ENCODE measurements at places on chromosomes 5 and 9.
A peak's percentile ranks its signal among the peaks of the same experiment; 100 is the strongest.

DNA sequence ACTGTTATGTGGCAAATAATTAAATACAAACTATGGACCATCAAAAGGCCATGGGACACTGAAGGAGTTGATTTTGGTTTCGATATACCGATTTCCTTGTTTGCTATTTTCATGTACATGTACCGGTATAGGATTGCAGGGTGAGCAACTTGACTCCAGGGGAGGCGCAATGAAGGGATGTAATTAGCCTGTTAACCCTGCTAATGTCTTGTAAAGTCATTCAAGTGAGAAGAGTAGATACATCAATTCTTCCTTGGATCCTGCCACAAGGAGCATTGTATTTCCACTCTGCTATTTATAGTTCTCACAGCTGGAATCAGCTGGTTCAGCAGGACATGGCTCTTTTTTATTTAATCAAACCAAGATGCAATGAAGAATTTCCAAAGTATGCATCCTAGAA is 102.0 kb downstream of the STK32A start:
- no peak for DNase-seq

- no peak for DNase-seq
Observed at GRCh38 chr9:33476503-33476902, 2.8 kb upstream of the NOL6 start.

GRCh38 chr5:131635684-131636572 is 899 bp upstream of the RAPGEF6 start:
- DNase-seq, result no peak

DNA sequence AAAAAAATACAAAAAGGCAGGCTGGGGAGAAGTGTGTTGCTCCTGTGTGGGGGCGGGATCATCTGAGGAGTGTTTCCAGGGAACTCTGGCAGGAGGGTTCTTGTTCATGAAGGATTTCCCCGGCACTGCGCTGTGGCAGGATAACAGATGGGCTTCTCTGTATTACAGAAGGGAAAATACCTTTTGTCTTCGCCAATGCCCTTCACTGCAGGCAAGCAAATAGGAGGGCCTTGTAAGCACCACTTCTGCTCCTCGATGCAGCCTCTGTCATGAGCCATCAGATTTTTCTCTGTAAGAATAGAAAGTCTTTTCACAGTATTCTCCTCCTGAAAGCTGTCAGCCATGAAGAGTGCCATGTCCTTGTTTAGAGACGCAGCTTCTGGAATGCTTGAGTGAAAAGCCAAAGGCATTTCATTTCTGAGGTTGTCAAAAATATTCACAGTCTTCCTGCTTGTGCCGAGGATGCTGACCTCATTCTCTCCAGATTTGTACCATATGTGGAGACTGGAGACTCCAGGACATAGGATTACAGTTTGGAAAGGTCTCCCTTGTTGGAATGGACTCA is 294.0 kb downstream of the YTHDC2 start:
- no peak for DNase-seq

GRCh38 chr5:97002983-97003382 is 67.1 kb downstream of the LNPEP start:
- no peak for DNase-seq

- no peak for DNase-seq
Observed at GRCh38 chr9:26665666-26666065, 226.9 kb downstream of the CAAP1 start.

DNA sequence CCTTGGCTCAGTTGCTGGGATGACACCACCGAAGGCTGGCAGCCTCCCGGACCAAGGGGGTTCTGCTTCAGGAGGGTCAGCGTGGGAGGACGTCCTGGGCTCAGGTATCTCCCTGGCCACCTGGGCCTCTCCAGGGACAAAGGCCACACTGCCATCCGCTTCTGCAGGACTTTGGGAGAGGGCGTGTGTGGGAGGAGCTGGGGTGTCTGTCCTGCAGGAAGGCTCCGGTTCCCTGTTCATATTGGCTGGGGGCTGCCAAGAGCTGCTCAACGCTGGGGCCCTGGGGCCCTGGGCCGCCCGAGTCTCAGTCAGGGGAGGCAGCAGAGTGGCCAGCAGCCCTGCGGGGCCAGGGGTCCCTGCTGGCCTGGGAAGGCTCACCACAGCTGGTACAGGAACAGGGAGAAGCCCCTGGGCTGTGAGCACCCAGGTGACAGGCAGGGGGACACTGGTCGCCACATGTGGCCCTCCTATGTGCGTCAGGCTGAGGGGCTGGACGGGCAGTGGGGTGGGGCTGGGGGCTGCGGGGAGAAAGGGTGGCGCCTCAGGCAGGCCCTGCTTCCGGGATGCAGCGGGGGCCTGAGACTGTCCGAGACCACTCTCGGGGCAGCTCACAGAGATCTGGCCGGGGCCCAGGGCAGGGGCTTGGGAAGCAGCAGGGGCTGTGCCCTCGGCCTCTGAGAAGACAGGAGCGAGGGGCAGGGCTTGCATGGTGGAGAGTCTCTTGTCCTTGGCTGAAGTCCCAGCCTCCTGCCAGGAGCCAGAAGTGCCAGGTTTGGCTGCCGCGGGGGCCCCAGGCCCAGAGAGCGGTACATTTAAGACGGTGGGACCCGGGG is 4.9 kb upstream of the CARD9 start:
- DNase-seq, result no peak

GRCh38 chr9:13607481-13608441 is 328.3 kb upstream of the MPDZ start:
- no peak for DNase-seq

- DNase-seq, result no peak
Observed at GRCh38 chr5:75279321-75279720, 42.6 kb upstream of the ANKRD31 start.

DNA sequence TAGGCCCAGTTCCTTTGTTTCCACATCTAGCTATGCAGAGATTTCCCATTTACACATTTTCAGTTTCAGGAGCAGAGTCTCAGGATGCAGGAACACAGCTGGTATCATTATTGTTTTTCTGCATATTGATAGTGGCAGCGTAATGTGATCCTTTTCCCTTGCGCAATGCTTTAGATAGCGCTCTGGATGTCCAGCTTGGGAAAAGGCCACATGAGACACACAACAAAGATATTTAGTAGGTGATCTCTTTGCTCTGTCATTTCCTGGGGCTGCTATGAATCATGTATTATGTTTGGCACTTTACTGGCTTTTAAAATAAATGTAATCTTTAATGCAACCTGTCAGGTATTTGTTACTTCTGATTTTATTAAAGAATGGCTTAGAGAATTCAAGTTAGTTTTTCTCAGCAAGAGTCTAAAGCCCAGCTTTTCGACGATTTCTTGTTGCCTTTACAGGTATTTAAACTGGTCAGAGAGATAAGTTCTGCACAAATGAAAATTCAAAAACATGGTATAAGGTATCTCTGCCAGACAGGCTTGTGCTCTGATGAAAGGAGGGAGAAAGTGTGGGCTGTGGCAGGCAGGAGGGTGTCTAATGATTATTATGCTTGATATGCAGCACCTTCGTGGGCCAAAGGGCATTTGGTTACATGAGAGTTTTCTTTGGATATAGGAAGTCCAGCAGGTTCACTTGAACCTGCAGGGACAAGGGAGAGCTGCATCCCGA is 42.2 kb downstream of the PTTG1 start:
- no peak for DNase-seq

DNA sequence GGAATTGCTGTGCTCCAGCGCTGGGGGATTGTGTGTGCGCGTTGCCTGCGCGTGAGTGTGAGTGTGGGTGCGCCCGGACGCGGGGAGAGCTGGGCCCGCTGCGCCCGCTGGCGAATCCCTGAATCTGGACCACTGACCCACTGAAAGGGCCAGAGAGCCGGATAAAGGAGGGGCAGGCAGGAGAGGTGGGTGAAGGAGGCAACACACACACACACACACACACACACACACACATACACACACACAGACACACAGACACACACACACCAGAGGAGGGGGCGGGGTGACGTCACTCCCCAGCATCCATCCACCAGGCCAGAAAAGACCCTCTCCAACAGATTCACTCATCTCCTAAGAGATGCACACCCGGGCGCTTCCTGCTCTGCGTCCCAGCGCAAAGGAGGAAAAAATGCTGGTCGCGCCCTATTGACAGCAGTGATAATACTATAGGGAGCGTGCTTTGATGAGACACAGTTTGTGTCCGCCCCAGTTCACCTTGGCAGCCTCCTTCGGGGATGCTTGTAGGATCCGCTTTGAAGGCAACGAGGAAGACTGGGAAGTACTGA is 1059.1 kb upstream of the DMAC1 start:
- DNase-seq, result no peak

DNA sequence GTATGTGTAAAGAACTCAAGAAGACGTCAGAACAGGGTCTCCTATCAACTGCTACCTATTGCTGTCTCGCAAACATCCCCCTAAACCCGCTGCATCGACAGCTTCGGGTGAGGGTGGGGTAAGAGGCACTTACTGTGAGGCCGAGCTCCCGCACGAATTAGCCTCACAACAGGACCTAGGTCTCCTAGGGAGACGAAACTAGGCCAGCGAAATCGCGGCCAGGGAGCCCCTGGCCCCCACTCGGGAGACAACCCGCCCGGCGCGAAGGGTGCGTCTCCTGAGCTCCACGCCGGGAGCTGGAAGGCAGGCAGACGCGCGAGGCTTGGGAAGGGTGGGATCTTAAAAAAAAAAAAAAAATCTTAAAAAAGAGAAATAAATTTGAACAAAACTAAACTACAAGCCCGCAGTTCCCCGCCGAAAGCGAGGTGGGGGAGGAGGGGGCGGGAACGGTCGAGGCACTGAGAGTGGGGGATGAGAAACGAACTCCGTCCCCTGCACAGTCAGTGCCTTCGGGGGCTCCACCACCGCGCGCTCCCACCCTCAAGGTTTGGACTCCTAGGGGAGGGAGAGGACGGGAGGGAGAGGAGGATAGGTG is 33.0 kb upstream of the NFIB start:
- no peak for DNase-seq

DNA sequence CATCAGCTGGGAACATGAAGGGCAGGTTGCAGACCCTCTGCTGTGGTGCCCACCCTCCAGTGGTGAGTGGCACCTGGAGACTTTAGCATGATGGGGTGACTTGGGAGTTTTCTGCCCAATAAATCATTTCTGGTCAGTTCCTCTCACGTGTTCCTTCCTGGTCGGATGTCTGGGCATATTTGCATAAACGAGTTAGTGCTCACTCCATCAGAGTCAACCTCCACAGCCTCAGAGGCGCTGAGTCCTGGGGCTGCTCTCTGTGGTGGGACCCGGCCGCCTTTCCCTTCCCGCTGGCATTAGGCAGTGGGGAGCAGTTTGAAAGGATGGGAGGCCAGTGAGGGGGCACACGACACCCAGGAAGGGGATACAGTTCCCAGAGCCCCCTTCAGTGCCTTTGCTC is 114.0 kb upstream of the FCN2 start:
- no peak for DNase-seq

- DNase-seq, result no peak
Observed at GRCh38 chr5:175638305-175638704, 19.6 kb upstream of the HRH2 start.

DNA sequence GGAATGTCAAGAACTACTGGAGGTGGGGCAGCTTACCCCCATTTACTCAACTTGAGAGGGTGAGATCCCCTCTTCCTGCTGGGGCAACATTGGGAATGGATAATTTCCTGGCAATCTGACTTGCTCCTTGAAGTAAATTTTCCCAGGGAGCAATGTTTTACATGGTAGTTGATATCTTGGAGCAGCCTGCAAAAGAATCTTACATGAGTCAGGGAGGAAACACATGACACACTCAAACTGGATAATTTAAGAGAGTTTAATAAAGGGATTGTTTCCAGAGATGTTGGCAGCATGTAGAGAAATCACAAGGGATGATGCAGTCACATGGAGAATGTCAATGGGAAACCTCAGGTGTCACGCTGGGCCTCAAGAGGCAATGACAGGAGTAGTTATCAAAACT is 212.5 kb downstream of the GAS1 start:
- DNase-seq, result no peak

GRCh38 chr5:147332658-147333057 is 97.8 kb downstream of the STK32A start:
- DNase-seq, result no peak

DNA sequence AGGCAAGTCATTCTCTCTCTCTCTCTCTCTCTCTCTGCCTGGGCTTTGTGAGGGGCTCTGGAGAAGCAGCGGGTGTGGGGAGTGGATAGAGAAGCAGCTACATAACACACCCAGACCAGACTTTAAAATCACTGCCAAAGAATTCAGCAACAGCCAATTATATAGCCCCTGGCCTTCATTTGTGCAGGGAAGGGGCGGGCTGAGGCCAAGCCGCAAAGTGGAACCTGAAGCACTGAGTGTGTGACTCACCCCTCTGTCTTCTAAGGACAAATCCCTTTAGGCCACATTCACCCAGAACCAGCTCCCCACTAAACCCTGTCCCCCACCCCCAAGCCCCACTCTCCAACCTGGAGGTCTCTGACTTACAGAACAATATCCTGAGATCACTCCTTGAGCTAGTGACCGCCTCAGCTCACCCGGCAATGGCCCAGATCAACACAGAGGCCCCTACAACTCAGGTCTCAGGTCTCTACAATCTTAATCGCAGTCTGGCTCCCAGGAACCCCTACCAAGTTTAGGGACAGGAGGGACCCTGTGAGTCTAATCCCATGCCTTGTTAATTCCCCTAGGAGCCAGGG is 6.0 kb downstream of the B4GALT1 start:
- peak; percentile 51 for DNase-seq

GRCh38 chr9:91758491-91758981 is 191.5 kb downstream of the ROR2 start:
- DNase-seq, result no peak

- DNase-seq, result no peak
Observed at GRCh38 chr5:151451626-151452520, 4.5 kb downstream of the SLC36A1 start.

DNA sequence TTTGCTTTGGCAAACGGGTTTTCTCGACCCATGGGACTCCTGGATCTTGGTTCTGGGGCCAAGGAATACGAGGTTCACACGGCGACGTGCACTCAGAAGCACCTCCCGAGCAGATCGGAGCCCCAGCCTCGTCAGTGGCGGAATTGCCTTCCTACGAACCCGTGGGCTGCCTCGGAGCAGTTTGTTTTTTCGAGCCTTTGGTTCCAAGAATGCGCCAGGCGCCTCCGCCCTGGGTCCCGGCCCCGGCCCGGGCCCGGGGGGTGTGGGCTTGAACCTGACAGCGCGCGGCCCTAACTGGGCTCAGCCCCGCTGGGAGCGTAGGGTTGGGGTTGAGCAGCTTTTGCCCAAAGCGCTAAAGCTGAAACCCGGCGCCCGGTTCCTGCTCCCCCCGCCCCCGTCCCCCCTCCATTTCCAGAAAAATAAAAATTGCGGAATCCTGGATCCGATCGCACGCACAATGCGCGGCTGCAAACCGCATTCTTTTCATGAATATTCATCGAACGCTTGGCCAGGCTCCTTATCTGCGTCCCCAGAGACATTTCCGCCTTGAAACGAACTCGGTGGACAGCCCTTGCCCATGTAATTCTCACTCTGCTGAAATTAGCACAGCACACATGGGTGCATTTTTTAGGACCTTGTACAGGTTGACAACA is 1.0 kb downstream of the BASP1 start:
- DNase-seq, result no peak

- no peak for DNase-seq
Observed at GRCh38 chr5:155303120-155303519, 289.6 kb downstream of the KIF4B start.

DNA sequence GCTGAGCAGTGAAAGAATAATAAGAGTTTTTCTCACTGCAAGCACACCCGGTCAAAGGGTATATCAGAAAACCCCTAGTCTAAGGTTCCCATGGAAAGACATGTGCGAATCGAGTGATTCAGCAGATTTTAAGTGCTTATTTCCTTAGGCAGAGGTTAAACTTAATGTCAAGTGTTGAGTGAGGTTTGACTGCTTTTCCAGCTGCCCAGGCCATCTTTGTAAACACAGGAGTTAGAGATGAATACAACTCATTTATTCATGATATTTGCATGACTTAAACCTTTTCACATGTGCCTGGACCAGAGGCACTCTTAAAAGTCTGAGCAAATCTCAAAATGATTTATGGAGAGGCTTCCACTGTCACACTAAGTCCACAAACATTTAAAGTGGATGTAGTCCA is 137.8 kb upstream of the RGMB start:
- no peak for DNase-seq
